Activated B cell treated with CpG ODN at 0.5 μM for 24 hours (primary cell): ENCODE measurements at places on chromosomes 5 and 9.

DNA sequence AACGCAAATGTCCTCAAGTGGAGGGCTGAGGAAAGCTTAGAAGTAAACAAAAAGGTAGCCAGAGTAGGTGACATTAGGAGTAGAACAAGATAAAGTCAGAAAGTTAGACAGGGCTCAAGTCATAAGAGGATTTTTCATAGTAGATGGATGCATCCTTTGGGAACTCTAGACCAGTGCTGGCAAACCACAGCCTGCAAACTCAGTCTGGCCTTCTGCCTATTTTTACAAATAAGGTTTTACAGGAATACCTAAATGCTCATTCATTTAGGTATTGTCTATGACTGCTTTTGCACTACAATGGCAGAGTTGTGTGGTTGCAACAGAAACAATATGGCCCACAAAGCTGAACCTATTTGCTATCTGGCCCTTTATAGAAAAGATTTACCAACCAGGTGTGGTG is 116.0 kb upstream of the HMHB1 start:
- DNase-seq: no peak

DNA sequence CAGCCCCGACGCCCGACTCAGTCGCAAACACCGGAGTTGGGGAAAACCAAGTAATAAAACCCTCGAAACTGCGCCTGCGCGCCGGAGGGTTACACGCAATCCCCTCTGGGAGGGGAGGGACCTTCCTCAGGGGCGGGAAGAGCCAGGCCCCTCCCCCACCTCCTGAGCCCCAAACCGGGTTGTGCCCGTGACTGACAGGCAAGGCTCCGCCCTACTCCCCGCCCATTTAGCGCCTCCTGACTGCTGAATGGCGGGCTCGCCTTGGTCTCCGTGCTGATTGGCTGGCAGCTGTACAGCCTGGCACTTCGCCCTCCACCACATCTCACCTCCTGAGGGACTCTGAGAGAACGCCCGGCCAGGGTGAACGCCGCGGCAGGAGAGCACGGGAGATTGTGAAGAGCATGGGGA is at the start of gene PRDM9:
PRDM9 (plus strand) TSS at position 332 of the 408 bp plus-strand sequence. CDS start 1,425 bp downstream, outside the sequence.
- DNase-seq: no peak

DNA sequence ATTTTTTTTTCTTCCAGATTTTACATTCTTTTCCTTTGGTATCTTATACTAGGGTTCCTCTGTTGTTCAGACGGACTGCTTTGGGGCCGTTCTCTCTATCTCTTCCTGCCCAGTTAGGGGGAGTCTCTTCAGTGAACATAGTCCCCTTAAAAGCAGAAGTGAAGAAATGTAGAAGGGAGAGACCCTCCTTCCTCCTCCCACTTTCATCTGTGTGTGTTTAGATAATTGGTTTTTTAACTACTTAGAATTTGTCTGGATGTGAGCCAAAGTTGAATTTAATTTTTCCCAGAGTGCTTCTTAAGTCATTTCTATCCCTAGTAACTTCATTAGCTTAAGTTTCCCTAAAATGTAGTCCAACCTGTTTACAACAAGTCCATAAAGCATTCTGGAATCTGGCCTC is 167.5 kb downstream of the HACD4 start:
- DNase-seq: no peak

- DNase-seq: no peak
Observed at GRCh38 chr5:61052882-61053281, 107.9 kb downstream of the NDUFAF2 start.

- DNase-seq: no peak
Observed at GRCh38 chr5:35852084-35852734, 4.5 kb upstream of the IL7R start.

- DNase-seq: no peak
Observed at GRCh38 chr5:39156082-39156481, 63.3 kb downstream of the FYB1 start.

- no peak for DNase-seq
Observed at GRCh38 chr9:13215791-13216554, 63.5 kb downstream of the MPDZ start.

DNA sequence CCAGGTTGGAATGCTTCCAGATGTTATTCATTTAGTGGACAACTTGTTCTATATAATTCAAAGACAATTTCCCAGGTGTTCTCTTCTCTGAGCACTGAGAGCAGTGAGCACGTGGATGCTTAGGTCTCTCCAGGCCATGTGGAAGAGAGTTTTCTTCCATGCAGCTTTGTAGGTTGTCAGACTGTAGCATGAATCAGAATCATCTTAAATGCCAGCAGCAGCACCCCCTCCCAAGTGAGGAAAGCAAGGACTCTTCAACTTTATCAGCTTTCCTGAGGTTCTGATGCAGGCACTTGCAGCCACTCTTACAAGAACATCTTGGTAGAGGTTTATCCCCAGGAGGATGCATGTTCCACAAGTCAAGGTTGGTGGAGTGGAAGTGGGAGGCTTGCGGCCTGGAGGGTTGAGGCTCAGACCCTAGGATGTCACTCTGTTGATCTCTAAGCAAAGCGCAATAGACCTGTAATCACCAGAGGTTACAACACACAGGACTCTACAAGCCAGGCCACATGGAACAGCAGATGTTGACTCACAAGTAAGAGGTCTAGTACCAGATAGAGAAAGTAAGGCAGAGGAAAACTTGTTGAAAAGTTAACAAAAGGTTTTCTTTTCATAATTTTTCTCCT is 47.7 kb downstream of the UGCG start:
- no peak for DNase-seq

GRCh38 chr5:96962540-96962991 is 26.7 kb downstream of the LNPEP start:
- no peak for DNase-seq

DNA sequence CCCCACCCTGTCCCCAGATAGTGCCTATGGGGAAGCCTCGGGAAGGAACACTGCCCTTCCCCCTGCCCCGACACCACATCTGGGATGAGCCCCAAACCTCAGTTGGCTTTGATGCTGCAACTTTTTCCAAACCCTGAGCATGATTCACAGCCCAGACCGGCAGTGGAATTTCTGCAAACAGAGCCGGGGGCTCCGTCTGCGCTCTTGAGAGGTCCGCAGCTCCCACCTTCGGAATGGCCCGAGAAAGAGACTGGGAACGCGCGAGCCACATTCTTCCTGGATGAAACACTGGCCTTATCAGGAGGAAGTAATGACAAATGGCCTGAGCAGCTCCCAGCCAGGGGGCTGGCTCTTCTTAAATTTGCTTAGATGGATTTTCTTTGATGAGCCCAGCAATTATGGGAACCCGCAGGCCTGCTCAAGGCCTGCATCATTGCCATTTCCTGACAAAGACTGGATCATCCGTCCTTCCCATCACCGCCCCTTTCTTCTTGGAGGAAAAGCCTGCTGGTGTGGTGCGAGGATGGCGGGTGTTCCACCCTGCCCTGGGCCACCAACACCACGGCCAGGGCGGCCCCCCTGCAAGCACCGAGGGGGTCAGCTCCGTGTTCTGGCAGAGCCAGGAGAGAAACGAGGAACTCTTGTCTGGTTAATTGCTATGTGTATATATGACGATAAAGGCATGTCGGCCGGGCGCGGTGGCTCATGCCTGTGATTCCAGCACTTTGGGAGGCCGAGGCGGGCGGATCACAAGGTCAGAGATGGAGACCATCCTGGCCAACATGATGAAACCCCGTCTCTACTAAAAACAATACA is 38.8 kb upstream of the COL5A1 start:
- no peak for DNase-seq

DNA sequence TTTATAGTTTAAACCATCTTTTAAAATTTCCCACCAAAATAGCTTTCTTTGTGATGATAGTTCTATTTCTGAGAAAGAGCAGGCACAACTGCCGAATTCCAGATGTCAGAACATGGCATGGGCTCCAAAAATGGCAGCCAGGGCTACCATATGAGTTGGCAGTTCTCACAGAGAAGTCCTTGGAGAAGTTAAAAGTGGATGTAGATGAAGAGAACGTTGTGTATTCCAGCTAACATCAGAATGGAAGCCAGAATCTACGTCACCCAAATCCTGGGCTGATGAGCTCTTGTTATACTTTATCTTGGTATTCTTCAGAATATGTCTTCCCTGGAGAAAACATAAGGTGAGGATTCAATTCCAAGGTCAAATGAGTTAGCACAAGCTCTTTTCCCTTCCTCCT is 66.9 kb upstream of the BASP1 start:
- DNase-seq: no peak

- DNase-seq: no peak
Observed at GRCh38 chr5:84374568-84374967, 10.1 kb downstream of the EDIL3 start.

GRCh38 chr5:170596482-170597044 is 92.7 kb downstream of the KCNIP1 start:
- DNase-seq: no peak

DNA sequence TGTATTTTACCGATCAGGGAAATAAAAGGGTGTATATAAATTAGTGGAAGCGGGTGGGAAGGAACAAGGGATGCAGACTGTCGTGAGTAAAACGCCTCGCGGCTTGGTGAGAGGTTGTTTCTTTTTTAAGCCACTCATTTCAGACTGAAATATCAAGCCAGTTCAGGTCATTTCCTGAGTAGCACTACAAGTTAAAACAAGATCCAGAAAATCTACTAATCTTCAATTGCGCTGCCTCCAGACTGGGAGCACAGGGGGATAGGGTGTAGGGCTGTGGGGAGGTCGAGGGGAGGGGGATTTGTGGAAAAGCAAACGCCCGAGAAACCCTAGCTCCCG is 140.8 kb downstream of the TSSK1B start:
- DNase-seq: no peak

DNA sequence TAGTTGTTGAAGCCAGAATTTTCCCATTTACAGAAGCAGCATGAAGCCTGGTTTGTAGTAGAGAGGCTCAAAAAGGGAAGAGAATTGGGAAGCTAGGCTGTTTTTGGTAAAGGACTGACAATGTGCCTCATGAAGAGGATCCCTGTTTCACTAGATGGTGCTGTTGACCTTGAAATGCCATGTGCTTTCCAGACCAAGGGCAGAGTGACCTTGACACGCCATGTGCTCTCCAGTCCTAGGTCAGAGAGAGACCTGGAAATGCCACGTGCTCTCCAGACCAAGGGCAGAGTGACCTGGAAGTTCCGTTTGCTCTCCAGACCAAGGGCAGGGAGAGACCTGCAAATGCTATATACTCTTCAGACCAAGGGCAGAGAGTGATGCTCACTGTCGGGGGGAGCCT is 32.0 kb downstream of the UNC13B start:
- no peak for DNase-seq

GRCh38 chr5:37355161-37355560 is 15.7 kb downstream of the NUP155 start:
- DNase-seq: no peak

- no peak for DNase-seq
Observed at GRCh38 chr9:117307701-117308100, 107.2 kb downstream of the ASTN2 start.

DNA sequence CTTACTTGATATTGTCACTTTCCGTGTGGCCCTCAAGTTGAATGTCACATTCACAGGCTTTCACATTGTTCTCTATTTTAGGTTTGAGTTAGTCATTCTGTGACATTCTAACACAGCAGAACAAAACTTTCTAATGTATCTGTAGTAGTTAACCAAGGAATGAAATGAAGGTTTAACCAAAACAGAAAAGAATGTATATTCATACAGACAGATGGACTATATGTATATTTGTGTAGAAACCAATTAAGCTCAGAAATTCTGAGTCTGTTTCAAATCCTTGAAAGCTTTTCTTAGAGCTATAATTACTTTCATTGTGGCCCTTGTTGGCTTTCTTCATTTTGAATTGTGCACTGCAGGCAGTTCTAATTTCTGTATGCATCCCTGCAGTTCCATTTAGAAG is 654.7 kb downstream of the LRRC70 start:
- no peak for DNase-seq

- no peak for DNase-seq
Observed at GRCh38 chr9:70256123-70256551, 2.6 kb upstream of the SMC5 start.

- no peak for DNase-seq
Observed at GRCh38 chr5:179124273-179124852, 64.2 kb downstream of the ZNF354C start.

DNA sequence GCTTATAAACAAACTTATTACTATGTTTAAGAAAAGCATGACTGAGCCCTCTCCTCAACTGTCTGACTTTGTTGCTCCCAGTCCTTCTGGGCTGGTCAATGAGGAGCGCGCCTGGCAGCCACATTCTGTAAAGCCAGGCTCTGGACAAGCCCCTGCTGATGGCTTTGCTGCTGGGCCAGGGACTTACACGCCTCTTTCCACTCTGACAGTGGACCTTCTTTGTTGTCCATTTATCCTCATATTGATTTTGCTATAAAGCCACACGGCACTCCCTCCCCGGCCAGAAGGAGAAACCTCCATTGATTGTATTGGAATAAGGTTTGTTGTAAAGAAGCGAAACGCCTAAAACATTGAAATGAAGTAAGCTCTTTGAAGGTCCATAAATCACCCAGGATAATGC is 50.6 kb downstream of the C5orf15 start:
- no peak for DNase-seq

DNA sequence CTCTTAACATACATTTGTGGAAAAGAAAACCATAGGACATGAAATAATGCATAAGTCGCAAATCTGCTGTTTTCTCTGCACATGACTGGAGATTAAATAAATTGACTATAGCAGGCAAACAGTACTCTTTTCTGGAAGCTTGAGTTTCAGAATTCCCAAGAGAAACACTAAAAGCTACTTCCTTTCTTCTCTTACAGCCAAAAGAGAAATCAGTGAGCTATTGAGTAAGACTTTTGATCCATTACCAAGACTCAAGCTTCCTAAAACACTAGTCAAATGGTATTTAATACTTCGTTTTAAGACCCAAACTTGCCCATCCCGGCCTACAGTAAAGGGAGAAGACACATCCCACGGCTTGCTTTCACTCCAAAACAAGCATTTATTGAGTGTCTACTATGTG is 335.8 kb upstream of the PUM3 start:
- no peak for DNase-seq

DNA sequence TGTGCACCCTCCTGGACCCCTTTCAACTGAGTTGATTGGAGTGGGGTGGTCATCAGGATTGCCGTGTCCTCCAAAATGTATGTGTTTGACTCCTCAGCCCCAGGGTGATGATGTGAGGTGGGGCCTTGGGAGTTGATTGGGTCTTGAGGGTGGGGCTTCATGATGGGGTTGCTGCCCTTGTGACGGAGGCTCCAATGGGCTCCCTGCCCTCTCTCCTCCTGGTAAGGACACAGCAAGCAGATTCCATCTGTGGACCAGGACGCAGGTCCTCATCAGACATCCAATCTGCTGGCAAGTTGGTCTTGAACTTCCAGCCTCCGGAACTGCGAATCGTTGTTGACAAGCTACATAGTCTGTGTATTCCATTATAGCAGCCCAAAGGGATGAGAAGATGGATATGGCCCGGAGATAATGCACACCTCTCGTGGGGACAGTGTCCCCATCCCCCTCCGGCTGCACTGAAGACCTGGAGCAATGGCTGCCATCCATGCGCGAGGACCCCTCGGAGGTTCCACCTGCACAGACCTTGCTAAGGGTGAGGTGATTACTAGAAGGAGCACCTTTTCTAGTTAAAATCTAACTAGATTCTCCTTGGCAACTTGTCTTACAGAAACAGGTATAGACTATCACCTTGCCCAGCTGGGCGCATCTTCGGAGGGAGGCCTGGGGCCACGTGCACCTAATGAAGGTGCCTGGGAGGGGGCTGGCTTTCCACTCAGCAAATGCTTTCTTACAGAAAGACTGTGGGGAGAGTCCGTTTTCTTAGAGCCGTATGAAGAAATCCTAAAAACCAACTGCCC is 75.7 kb upstream of the IRX4 start:
- no peak for DNase-seq
